ENCODE measurements at places on chromosomes 2 and 18.

GRCh38 chr2:20483194-20483895 is 36.5 kb downstream of the RHOB start:
- no peak for DNase-seq

GRCh38 chr2:138877421-138877820 is 97.2 kb upstream of the NXPH2 start:
- DNase-seq: no peak

DNA sequence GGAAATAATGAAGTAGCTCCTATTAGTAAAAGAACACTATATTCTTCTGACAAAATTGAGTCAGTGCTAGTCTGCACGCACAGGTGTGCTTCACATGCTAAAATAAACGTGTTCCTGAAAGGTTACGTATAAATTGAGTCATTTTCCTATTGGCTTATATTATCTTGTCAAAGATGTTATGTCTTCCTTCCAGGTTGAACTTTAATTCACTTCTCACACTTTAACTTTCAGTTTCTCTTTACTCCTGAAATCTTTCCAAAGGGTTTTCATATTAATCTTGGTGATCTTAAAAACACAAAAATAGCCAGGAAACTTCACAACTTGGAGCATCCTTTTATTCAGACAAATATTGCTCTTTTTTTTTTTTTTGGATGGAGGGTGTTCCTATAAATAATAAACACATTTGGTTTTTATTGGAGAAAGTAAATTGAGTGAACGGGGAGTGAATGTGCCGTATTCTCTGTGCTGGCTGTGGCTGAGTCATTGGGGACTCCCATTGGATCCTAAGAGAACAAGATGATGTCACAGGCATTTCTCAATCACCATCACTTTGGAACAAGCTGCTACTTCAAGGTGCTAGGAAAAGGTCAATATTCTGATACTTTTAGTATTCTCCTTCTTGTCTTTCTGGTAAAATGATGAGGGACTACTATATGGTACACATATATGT is 150.2 kb upstream of the SPATS2L start:
- no peak for DNase-seq

DNA sequence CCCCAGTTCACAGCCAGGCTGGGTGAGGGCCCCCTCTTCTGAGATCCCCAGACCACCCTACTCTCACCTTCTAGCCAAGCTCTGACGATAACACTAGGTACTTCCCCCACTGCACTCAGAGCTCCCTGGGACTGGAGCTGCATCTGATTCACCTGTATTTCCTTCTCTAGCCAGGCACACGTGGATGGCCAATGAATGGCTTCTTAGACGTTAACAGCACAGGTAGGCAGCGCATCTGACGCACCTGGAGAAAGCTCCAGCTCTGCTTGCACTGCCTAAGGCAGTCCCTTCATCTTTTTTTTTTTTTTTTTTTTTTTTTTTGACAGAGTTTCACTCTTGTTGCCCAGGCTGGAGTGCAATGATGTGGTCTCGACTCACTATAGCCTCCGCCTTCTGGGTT is 48.1 kb downstream of the GALNT14 start:
- DNase-seq: no peak

DNA sequence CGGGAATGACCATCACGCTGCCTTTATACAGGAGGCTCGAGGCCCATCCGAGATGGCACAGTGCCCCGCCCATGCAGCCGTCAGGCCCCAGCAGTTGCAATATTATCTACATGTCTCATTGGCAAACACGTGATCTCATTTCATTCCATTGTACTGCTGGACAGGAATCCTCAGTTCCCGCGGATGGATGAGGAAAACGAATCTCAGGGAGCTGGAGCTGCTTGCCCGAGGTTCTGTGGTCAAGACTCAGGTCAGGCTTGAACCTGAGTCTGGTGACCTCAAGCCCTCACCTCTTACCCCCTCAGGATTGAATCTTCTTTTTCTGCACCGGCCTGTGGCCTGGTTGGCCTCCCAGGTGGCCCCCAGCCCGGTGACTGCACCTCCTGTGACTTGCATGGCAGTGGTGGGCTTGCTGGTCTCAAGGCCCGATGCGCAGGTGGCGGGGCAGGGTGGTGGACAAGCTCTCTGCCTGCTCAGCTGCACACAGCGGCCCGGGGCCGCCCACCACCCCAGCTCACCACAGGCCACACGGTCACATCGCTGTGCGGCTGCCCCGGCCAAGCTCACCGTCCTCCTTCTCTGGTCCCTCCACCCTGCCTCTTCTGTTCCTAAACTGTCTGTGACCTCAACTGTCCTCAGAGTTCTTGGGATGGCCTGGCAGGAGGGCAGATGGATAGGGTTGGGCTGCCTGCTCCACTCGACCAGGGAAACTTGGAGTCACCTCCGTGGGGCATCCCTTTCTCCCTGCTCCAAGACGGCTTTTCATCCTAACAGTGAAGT is 52.0 kb upstream of the HS6ST1 start:
- DNase-seq: no peak

DNA sequence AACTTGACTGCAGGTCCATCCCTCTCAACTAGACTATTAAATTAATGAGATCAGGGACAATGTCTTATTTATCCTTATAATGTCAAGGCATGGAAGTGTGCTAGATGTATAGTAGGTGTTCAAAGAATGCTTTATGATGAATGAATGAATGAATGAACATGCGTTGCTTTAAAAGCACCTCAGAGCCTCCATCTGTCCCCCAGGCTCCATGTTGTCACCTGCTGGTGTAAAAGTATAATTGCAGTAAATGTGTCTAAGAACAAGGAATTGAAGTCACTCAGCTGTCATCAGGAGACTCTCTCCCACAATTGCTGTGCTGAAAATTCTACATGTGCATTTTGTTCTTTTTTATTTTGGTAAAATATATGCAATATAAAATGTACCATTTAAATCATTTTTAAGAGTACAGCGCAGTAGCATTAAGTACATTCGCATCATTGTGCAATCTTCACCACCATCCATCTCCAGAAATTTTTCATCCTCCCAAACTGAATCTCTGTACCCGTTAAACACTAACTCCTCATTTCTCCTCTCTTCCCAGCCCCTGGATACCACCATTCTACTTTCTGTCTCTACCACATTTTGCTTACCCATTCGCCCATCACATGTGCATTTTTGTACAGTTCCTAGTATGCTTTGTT is 52.6 kb downstream of the GNAL start:
- DNase-seq: no peak

- no peak for DNase-seq
Measured at GRCh38 chr2:112301171-112301584, 25.8 kb downstream of the ZC3H6 start.

GRCh38 chr2:180208841-180209240 is 201.7 kb upstream of the CWC22 start:
- DNase-seq: no peak

DNA sequence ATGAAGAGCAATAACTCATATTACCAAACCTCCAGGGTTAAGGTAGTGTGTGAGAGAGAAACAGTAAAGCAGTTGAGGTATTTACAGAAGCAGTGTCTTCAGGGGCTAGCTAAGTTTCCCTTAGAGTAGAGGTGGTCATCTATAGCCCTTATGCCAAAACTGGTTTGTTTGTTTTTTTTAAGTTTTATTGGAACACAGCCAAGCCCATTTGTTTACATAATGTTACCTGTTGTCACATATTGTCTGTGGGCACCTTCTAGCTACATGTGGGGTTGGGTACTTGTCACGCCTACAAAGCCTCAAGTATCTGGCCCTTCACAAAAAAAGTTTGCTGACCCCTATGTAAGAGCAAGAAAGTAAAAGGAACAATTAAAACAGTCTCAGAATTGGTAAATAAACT is 39.4 kb downstream of the ACTR2 start:
- DNase-seq: no peak

GRCh38 chr2:239051891-239052445 is 204.1 kb downstream of the TWIST2 start:
- DNase-seq: no peak

DNA sequence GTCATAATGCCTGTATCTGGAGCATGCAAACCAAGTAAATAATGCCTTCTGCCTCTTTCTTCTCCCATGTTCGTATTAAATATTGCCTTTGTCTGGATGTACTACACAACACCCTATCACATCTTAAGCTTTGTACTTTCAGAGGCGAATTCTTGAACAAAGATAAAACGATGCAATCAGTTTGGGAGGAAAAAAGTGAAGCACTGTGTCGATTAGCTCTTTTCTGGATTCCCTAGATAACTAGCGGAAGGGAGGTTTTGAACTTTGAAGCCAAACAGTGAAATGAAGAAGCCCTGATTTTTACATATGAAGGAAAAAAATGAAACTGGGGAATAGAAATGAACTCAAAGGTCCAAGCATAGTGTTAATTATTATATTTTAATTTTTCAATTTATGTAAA is 44.7 kb downstream of the CAVIN2 start:
- no peak for DNase-seq

DNA sequence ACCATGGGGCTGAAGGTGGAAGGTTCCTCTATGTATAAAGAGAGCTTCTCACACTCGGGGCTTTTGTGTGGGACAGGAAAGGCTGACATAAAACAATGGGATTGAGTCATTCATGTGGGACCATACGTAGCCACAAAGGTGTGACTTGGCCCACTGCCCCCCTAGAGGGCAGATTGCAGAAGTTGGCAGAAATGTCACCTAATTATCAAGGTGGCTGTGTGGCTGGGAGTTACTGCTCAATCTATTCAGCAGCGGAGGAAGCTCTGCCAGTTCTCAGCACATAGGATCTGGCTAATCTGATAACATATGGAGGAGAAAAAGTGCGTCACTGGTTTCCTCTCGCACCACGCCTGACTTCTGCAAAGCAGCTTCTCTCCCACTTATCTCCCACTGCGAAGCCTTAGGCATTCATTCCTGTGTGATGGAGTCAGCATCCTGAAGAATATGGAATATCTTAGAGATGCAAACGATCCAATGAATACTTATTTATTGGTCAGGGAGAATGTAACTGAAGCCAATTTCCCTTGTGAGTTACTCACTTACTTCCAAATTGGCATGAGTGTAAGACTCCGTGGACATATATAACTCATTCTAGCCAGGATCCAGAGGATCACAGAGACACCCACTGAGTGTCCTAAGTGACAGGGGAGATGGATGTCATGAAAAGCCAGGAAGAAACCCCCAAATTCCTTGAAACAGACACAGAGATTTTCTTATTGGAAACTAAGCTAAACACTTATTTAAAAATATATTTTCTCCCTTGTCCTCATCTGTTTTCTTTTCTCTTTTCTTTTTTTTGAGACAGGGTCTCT is 344.8 kb downstream of the TGIF1 start:
- DNase-seq: no peak

DNA sequence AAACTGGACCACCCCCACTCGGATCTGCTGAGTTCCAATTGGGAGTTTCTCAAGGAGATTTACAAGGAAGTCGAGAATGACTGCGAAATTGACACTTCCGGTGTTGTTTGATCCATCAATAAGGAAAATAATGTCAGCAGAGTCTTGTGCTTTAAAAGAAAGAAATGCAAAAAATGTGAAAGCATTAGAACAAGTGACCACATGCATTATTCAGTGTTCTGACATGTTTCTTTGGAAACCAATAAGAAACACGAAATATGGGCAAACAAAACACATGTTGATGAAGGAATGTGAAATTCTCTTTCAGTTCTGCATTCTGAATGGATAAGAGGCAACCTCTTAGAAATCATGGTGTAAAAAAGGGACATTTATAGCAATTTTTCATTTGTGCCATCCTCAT is 25.9 kb downstream of the COL6A3 start:
- no peak for DNase-seq

DNA sequence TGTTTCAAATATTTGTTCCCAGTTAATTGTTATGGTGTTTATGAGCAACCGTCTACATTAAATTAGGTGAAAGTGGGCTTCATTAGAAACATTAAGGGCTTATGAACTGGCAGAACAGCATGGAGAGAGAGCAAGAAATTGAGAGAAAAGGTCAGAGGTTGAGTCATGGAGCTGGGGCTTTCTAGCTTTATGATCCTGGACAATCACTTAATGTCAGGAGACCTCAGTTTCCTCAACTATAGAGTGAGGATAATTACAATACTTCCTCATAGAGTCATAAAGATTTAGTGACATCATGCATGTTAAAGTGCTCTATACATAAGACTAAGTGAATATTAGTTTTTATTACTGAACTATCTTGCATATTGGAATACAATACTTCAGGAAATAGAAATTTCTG is 83.9 kb downstream of the PLCL1 start:
- DNase-seq: no peak

GRCh38 chr2:128538396-128538795 is 219.7 kb upstream of the HS6ST1 start:
- DNase-seq: no peak

GRCh38 chr2:191318037-191318728 is 73.0 kb downstream of the MYO1B start:
- DNase-seq: no peak

DNA sequence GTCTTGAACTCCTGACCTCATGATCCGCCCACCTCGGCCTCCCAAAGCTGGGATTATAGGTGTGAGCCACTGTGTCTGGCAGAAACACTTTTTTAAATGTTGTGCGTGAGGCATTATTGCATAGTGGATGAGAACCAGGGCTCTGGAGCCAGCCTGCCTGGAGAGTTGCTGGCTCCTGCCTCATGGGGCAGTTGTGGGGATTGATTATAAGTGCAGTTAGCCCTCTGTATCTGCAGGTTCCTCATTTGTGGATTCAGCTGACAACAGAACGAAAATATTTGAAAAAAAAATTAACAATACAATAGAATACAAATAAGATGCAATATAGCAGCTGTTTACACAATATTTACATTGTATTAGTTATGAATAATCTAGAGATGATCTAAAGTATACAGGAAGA is 129.4 kb upstream of the EML6 start:
- DNase-seq: no peak

GRCh38 chr2:65275141-65275915 is 47.7 kb downstream of the ACTR2 start:
- DNase-seq: no peak

DNA sequence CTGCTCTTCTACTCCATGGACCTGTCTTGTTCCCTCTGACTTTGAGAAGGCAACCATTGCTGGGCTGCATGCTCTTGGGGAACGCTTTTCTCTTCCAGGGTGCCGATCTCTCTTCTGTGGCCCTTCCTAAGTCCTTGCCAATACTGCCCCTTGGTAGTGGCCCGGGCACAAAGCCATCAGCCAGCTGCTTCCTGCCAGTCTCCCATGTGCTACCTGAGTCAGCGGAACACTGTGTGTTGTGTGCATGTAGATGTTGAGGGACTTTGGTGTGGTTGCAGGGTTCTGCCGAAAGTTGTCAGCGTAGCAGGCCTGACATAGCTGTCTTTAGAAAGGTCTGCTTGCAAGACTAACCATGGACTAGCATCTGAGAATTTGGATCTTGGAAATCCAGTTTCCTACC is 35.4 kb downstream of the MGAT5 start:
- no peak for DNase-seq

DNA sequence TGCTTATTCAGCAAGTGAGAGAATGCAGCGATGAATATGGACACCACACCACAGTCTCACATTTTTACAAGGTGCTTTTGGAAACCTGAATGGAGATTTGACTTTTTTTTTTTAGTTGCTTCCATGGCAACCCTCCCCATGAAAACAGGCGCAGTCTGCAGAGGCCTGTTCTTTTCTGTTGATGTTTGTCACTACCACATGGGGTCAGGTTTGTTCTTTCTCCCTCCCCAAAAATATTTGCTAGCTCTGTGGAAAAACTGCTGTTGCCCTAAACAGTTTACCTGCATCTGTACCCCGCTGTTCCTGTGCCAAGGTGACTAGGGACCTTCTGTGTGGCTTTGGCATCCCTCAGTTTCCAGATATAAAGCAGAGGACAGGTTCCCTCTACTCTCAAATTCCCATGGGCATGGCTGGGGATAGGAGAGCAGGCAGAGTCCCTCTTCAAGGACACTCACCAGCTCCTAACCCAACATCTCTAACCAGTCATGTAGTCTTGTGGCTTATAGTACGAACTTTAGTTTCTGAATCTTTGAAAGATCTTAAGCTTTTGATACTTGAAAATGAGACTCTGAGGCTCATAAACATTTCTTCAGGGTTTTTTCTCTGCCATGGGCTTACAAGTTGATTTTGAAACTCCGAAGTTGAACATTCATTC is 14.7 kb upstream of the MAPRE2 start:
- no peak for DNase-seq
